ENCODE measurements at places on chromosomes 3 and 15.
A peak's percentile ranks its signal among the peaks of the same experiment; 100 is the strongest.

DNA sequence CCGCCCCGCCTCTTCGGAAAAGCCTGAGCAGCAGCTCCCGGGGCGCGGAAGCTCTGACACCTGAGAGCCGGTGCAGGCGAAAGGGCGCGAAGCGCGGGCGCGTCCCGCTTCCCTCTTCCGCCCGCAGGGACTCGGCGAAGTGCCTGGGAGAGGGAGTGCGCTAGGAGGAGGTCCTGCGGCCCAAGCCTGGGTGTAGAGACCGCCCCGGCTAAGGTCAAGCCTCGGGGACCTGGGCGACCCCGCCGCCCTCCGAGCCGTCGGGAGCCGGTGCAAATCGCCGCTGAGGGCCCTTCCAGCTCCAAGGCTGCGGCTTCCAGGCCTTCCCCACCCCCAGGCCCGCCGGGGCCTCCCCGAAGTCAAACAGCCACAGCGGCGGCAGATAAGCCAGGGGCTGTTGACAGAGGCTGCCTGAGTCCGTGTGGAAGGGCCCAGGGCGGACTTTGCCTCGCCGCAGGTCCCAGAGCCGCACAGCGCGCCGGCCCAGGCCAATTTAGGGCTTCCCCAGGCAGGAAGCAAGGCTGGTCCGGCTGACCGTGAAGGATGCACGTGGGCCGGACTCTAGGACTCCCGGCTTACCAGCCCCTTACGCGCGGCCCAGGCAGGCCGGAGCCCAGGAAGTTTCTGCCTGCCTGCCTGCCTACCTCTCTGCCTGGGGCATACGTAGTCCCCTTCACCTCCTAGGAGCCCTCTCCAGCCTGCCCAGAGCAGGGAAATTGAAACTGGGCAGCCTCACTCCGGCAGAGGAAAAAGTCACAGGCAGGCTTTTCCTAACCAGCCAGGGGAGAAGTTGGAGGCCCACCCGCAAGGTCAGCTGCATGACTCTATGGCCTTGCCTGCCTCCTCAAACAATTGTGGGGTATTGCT, 2.3 kb downstream of the ITPKA start:
- no peak for DNase-seq

DNA sequence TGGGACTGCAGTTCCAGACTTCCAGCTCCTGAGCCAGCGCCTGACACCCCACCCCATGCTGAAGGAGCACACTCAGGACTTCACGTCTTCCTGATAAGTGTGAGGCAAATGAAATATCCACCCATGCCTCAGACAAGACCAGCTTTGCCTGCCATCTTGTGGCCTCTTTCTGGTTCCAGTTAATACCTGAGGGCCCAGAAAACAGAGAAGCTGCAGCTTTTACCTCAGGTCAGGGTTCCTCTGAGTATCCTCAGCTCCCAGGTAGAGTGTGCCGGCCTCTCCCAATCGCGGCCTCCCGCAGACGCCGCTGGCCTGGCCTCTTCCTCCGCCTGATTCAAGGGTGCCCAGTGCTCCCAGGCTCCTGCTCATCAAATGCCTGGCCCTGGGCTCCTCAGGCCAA, 5.1 kb upstream of the KLHL6 start:
- peak; percentile 62 for DNase-seq

DNA sequence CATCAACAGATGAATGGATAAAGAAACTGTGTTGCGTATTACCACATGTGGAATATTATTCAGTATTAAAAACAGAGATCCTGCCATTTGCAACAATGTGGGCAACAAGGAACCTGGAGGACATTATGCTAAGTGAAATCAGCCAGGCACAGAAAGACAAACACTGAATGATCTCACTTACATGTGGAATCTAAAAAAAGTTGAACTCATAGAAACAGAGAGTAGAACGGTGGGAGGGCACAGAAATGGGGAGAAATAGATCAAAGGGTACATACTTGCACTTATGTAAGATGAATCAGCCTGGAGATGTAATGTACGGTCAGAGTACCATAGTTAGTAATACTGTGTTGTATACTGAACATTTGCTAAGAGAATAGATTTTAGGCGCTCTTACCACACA, 29.8 kb upstream of the MUC13 start:
- DNase-seq = no peak

DNA sequence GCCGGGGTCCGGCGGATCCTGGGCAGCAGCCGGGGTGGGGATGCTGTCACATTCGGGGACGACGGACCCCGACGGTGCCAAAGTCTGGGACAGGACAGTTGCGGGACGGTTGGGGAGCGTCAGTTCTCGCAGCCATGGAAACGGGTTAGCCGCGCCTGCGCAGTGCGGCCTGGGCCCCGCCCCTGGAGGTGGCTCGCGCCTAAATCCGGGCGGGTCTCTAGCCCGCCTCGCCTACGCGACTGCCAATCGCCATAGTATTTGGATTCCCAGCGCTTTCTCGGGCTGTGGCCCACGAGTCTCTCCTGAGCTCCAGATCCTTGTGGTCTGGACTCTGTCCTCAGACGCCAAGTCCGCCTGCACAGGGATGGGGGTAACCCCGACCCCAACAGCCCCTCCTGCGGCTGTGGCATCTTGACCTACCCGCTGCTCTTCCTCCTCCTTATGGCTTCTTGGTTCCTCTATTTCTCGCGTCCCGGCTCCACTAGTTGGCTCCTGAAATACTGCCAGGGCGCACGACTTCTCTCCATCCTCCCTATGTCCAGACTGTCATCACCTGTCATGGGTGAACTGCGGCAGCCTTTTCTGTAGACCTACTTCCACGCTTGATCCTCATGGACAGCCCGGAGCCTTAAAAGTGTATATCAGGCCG, at the start of gene ZMYND10:
ZMYND10 (minus strand) TSS at position 147 of the 649 bp plus-strand sequence. CDS start 153 bp downstream, outside the sequence.
- DNase-seq = no peak

DNA sequence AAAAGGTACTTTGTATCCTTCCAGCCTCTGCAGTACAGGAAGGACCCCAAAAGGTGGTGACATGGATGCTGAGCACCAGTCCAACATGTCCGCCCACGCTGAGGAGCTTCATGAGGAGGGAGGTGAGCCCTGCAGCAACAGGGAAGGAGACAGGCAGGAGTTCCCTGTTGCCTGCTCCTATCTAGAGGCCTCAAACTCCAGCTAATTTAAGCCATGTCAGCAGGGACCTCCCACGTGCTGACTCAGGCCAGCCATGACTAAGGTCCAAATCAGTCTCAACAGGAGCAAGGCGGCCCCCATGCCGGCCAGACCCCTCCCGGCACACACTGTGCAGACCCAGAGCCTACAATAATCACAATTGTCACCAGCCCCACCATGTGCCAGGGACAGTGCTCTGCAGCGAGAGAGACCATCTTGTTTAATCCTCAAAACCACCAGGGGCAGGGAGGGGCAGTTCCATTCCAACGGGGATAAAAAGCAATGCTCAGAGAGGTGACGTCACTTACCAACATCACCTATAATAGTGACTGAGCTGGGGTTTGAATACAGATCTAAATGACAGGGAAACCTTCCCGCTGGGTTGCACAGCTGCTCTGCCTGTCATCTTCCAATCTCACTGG, 54.5 kb upstream of the GATA2 start:
- DNase-seq = peak; percentile 85

GRCh38 chr15:64985366-64986033, 4.2 kb downstream of the SPG21 start:
- no peak for DNase-seq

DNA sequence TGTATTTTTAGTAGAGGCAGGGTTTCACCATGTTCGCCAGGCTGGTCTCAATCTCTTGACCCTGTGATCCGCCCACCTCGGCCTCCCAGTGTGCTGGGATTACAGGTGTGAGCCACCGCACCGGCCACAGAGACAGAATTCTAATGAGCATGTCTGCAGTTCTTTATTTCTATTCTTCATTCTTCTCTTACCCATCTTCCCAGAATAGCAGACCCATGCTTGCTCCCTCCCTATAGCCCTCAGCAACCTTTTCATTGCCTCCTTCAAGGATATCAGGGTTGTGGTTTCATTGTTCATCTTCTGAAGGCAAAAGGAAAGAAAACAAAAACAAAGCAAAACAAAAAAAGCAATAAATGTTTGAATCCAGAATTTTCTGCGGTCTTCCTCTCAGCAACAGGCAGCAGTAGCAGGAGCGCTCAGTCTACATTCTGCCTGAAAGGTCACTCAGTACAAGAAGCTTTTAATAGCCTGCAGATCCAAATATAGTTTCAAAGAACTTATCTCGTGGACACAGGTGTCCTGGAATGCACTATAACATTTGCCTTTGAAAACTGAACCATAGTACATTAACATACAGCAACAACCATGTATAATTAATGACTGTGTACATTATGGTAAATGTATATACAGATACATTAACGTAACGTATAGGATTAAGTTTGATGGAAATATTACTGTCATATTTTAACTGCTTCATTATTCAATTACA, at the start of gene SMCO1:
SMCO1 (minus strand) TSS at position 434 of the 709 bp plus-strand sequence; CDS start at position 297, 137 bp downstream.
- no peak for DNase-seq

- DNase-seq = no peak
Observed at GRCh38 chr15:77580996-77581682, 51.6 kb downstream of the LINGO1 start.

GRCh38 chr3:65052101-65052500, 364.3 kb upstream of the ADAMTS9 start:
- no peak for DNase-seq

- no peak for DNase-seq
Observed at GRCh38 chr3:20288050-20288449, 102.0 kb upstream of the SGO1 start.

- peak; percentile 78 for DNase-seq
Observed at GRCh38 chr3:39637807-39638206, 170.3 kb downstream of the MOBP start.

- DNase-seq = peak; percentile 28
Observed at GRCh38 chr3:10387881-10388609, 67.1 kb upstream of the SEC13 start.

DNA sequence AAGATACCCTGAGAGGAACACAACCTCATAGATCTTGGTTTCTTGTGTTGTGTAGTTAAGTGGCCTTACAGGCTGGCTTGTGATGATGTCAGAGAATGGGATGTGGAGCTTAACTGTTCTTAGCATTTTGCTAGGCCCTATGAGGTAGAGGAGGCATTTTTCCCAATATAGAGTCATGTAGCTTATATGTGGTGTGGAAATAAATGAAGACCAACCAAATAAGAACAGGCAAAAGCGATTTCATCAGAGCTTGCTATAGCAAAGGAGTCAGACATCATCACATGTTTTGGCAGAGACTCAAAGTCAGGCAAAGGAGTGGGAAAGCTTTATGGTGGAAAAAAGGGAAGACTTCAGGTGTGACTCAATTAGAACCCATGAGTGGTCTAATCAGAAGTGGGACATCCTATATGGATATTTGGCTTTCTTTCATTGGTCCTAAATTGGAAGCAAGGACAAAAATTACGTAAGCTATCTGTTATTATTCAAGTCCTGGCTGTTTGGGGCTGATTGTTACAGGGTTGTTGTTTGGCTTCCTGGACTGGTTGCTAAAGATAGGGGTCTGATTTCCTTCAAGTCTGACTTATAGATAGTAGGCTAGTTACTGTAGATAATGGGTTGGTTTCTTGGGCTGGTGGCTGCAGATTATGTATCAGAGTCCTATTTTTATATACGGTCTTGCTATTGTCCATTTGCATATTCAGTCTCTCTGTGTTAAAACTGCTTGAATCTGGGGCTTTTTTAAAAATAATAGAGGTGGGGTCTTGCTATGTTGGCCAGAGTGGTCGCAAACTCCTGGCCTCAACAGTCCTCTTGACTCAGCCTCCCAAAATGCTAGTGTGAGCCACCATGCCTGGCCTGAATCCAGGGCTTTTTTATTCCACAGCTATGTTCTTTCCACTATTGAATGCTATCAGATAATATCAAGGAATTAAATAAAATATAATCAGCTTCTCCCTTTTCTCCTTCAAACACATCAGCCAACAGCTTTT, 30.3 kb upstream of the SETD2 start:
- DNase-seq = peak; percentile 42

GRCh38 chr3:13341229-13341905, 78.8 kb downstream of the NUP210 start:
- no peak for DNase-seq

DNA sequence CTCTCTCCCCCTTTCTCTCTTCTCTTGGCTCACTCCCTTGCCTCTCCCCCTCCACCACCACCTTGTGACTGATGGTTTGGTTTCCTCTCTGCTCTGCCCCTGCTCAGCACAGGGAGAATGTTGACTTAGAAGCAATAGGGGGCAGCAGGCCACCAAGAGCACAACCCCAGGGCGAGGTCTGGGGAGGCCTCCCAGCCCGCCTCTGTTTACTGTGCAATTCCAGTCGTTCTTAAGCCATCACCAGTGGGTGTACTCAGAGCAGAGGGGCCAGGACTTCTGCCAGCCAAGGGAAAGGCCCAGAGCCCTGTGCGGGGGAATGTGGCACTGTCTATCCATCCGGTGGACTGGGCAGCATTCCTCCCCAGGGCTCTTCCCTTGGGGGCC, 5.7 kb upstream of the APEH start:
- no peak for DNase-seq

- DNase-seq = no peak
Observed at GRCh38 chr3:170469151-170470062, 50.7 kb downstream of the CLDN11 start.

- DNase-seq = peak; percentile 39
Observed at GRCh38 chr3:112767177-112767576, 79.5 kb downstream of the CD200R1L start.

- no peak for DNase-seq
Observed at GRCh38 chr3:105466072-105466471, 99.4 kb downstream of the ALCAM start.

DNA sequence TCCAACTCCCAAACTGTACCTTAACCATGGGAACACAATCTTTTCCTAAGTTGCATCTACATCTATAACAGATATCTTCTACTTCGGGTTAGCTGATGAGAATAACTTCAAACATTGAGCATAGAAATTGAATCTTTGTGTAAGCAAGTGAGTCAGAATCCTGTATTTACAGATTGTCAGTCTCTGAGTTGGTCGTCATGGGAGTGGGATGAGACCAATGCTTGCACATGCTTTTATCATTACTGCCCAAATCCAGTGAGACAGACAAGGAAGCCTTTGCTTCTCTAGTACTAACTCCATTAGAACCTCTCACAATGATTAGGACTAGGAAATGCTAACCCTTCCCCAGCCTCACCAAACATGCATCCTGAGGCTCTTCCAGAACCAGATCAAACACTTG, 587.1 kb upstream of the ZNF717 start:
- DNase-seq = no peak

DNA sequence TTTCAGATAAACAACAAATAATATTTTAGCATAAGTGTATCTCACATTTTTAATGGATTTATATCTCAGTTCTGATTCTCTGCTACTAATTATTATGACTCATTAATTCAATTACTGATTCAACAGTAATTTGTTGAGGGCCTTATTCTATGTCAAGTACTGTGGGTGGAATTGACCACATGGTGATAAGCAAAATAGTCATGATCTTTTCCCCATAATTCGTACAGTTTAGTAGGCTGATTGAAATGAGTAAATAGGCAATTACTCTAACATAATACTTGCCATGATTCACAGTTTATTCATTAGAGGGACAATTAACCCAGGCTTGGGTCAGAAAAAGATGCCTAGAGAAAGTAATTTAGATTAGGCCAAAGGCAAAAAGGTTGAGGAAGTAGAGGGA, 60.9 kb upstream of the SLC4A7 start:
- DNase-seq = no peak

GRCh38 chr3:32708672-32709283, 23.8 kb downstream of the CNOT10 start:
- DNase-seq = peak; percentile 80

GRCh38 chr3:15498431-15499214, 22.9 kb downstream of the COLQ start:
- no peak for DNase-seq

- DNase-seq = no peak
Observed at GRCh38 chr3:56222866-56223265, 245.4 kb downstream of the ERC2 start.

Data from OCI-M1 (cell line).